A549 treated with AZD2906 at 1 μM for 4 hours (cell line): ENCODE measurements at places on chromosomes 4 and X. TPM values are rescaled to one million over a fixed set of nuclear protein-coding genes. Genes with fewer than 3 reads are reported as not detected.

Gene ACSL4
- 15.6 to 27.4 TPM (median 21.4 TPM) in 5 replicates for total RNA-seq

Gene MAGEC1
- total RNA-seq = 0.03 to 0.05 TPM (median 0.03 TPM) in 5 replicates

Gene ARSJ
- 3.4 to 5.3 TPM (median 3.7 TPM) in 5 replicates for total RNA-seq

Gene SSX3
- total RNA-seq = not detected in 5 replicates

Gene KIT
- total RNA-seq = 0.01 to 0.02 TPM in 2 of 5 replicates, not detected in the others

Gene P2RY4
- total RNA-seq = 0.05 TPM in 1 of 5 replicates, not detected in the others
